ENCODE measurements at places on chromosomes 5 and 9. TPM values are rescaled to one million over a fixed set of nuclear protein-coding genes. Genes with fewer than 3 reads are reported as not detected.

Gene RHOBTB3
- 76.5 TPM for total RNA-seq

- DNase-seq, result no peak
Observed at GRCh38 chr9:83932011-83932410, 10.8 kb upstream of the KIF27 start.

DNA sequence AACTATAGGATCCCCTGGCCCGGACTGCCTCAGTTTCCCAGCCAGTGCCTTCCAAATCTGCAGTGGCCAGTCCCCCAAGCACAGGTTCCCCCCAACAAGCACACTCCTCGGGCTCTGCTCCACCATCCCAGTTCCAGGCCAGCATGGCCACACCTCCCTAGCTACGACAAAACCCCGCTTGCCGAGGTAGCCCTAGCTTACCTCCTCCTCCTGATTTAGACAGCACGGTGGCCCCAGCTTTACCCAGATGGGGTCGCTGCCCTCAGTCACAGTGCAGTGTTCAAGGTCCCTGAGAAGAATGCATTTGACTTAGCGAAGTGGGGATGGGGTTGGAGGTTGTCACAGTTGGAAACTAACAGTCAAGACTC, 40.8 kb upstream of the GARNL3 start:
- no peak for DNase-seq

DNA sequence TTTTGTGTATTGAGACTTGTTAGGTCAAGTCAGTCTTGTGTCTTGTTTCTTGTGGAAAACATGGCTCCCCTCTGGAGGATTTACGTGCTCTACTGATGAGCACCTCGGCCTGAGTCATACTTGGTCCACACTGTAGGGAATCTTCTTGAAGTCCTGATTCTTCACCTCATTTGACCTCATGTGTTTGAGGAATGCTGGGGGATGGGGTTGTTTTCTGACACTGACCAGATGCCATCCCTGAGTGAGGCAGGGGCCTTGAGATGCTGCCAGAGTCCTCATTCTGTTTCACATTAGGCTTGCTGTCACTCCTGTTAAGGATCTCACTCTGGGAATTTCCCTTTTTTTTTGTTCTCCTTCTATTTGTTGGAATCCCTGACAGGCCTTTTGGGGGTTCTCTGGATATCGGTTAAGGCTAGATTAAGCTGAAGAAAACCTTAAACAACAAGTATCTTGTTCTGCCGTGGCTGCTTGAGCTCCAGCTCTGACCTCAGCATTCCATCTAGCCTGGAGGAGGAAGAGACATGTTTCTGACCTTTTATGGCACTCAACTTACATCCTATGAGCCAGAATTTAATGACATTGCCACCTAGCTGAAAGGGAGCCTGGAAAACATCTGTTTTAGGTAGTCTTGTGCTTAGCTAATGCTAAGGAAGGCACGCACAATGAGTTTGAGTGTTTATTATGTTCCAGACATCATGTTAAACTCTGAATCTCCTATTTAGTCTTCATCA, 20.6 kb downstream of the TCOF1 start:
- DNase-seq, result no peak

- DNase-seq, result no peak
Observed at GRCh38 chr5:65382582-65382981, 99.1 kb downstream of the ADAMTS6 start.

- DNase-seq, result no peak
Observed at GRCh38 chr9:14616188-14616982, 76.8 kb downstream of the ZDHHC21 start.
